Stimulated activated CD8-positive, alpha-beta memory T cell treated with anti-CD3 and anti-CD28 coated beads, Interleukin-15, amount 100 ng/mL, for 1 hour (primary cell): ENCODE measurements at places on chromosomes 3 and 15.

DNA sequence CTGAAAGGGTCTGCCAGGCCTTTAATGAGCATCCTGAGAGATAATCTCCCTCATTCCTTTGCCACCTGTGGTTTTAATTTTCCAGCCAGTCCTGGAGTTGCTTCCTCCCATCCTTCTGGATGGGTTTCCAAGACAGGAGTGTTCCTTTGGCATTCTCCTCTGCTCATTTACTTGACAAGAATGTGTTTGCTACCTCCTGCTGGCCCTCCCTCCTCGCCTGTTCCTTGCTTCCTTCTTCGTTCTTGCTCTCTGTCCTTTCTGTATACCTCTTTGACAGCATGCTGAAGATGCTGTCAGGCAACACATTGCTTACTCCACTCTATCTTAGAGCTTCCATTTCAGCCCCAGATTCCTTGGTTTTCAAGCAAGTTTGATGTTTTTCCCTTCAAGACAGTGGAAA lies 46.0 kb downstream of the ERC2 start:
- no peak for DNase-seq

- no peak for DNase-seq
These were observed 308.6 kb upstream of the WNT5A start for GRCh38 chr3:55795746-55796145.

DNA sequence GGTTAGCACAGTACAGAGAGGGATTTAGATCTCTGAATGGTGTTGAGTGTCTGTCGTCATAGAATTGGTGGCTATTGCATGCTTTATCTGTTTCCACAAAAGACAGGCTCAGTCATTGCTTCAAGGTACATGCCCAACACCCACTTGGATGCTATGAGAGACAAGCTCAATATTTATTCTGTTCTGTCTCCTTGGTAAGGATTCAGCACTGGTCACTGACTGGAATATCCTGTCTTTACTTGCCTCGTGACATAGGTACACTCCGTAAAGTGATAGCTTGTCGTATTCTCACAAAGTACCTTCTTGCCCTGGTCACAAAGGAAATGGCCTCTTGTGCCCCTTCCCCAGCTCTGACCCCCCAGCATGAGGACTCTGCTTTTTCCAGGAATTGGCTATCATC lies 72.8 kb upstream of the CTNNB1 start:
- DNase-seq: no peak

DNA sequence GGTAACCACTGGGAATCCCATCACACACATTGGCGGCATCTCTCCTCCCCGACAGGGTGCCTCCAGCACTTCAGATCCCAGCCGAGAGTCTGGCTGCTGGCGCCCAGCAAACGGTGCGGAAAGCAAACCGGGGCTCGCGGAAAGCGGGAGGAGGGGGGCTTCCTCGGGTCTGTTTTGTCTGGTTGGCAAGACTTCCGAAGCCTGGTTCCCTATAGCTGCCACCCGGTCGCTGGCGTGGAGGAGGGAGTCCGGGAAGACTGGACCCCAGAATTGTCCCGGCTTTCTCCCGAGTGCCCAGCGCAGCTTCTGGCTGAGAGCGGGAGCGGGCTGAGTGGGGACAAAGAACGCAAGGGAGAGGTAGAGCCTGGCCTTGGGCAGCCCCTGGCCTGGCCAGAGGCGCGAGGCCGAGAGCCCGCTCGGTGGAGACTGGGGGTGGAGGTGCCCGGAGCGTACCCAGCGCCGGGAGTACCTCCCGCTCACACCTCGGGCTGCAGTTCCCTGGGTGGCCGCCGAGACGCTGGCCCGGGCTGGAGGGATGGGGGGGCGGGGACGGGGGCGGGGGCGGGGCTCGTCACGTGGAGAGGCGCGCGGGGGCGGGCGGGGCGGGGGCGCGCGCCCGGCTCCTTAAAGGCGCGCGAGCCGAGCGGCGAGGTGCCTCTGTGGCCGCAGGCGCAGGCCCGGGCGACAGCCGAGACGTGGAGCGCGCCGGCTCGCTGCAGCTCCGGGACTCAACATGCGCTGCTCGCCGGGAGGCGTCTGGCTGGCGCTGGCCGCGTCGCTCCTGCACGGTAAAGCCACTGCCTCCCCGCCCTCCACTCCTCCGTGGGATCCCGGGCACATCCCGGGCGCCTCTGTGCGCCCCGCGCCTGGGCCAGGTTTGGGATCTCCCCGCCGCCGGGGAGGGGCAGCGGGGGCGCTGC lies at the start of gene CHRNA7:
Gene CHRNA7, plus strand, starts transcription at position 654 of the 920 bp plus-strand sequence. Its CDS starts 80 bp downstream, at position 734.
- no peak for DNase-seq

GRCh38 chr15:47811172-47811571 lies 93.9 kb downstream of the SEMA6D start:
- no peak for DNase-seq

GRCh38 chr15:80590761-80591355 lies 104.3 kb upstream of the ABHD17C start:
- no peak for DNase-seq

- DNase-seq: no peak
These were observed 5.4 kb downstream of the NDUFB4 start for GRCh38 chr3:120601554-120601953.

DNA sequence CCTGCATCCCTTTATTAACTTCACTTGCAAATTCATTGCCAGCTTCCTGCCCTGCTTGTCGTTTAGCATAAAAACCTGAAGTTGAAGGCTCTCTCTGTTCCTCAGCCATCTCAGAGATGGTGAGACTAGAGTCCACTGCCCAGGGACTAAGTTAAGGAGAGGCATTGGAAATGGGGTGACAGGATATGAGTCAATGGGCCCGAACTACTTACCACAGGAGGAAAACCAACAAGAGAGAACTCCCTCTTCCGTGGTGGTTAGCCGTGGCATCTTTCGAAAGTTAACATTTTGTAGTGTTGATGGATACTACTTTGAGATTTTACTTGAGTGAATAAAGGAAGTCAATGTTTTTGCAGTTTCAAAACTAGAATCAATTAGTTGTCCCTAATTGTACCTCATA lies 65.3 kb downstream of the LRTM1 start:
- DNase-seq: no peak

- no peak for DNase-seq
These were observed 54.1 kb upstream of the CMTM7 start for GRCh38 chr3:32337505-32337904.
